ENCODE measurements at places on chromosomes 16 and 17.

GRCh38 chr16:30185683-30186421, 2.5 kb downstream of the CORO1A start:
- DNase-seq = no peak

DNA sequence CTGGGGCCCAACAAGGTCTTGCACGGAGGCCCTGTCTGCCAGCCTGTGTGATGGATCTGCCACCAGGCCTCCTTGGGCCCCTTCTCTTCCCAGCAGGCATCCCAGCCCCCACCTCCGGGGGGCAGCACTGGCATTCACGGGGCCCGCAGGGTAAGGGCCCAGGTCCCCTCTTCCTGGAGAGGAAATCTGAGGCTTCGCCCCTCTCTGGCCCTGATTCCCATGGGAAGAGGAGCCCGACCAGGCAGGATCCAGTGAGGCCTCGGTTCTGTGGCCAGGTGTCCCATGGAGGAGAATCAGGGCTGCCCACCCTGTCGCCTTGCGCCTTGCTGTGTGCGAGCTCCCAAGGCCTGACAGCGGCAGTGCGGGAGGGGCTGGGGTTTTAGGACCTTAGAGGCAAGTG, 48.4 kb downstream of the PDPK1 start:
- no peak for DNase-seq

DNA sequence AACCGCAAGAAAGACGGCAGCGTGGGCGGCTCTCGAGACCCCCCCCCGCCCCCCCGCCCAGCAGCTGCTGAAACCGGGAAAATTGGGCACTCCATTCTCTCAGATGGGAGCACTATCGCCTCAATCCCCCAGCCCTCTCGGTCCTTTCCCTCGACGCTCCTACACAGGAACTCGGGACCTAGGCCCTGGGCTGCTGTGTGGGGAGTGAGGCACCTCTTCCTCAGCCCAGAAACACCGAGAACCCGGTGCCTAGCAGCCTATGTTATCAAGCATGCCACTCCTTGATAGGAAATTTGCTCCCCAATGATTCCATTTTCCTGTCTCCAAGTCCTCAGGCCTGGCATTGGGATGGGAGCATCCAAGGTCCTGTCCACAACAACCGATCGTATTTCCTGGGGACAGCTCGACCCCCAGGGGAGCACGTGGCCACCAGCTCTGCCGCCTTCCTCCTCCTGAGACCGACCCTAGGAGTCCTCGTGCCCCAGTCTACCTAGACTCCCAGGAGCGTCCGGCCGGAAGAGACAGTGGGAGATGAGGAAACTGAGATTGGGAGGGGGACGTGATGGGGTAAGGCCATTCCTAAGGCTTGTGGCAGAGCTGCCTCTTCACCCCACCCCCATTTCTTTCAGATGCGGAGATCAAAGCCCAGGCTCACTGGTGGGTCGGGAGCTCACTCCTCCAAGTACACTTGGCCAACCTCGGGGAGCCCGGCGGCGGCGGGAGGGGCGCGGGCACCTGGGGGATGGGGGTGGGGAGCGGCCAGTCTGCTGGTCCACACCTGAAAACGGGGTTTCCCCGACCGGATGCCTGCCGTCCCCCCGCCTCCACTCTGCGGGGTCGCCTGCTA, 17.5 kb upstream of the CBX8 start:
- DNase-seq = no peak

DNA sequence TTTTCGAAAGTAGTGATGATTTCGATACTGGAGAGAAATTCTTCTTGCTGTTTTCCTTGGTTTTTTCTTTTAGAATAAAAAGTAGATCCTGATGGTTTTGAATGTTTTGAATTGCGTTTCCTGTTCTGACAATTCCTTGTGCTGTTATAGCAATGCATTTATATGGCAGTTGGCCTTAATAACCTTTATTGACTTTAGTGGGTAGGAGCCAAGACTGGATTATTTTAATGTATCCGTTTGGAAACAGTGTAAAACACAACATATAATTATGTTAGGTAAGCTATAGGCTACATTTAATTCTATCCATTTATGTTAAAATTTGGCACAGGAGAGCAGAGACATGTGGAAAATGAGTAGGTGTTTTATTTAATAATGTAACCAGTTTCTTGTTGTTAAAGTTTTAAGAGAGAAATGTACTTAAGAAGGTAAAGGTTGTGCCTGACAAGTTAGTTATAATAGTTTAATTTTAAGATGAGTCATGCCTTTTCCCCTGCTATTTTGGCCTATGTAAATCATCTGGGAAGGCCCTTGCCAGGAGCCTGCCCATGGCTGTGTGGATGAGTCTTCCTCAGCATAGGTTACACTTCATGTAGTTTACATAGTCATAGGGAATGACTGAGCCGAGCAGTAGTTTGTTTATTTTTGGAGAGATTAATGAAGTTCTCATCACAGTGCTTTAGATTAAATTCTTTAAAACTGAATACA, 189.9 kb downstream of the FTO start:
- peak; percentile 92 for DNase-seq

DNA sequence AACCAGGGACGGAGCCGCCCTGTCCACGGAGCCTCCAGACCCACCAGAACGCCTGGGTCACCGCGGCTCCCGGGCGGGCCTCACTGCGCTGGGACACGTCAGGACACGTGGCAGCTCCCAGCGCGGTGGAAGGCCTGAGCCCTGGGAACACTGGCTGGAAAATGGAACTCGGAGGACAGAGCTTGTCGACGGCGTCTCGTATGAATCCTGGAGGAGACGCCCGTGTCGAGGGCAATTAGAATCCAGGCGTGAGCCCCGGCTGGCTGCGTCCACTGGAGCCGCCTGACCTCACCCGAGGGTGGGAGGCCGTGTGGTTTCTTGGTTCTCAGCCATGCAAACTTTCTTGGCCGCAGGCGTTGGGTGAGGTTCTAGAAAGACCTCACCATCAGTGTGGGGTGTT, 173.9 kb downstream of the LAT start:
- no peak for DNase-seq

DNA sequence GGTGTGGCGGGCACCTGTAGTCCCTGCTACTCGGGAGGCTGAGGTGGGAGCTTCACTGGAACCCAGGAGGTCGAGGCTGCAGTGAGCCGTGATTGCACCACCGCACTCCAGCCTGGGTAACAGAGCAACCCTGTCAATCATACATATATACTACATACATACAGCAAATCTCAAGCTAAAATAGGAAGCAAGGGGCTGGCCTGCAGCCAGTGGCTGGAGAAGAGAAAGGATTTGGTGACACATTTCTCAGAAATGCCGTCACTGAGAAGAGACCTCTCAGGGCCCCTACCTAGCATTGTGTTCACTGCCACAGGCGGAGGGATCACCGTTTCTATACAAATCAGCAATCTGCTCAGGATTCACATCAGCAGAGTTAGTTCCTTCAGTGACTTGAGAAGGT, 16.9 kb downstream of the NARF start:
- DNase-seq = peak; percentile 61

GRCh38 chr17:81054881-81055370, 20.0 kb downstream of the BAIAP2 start:
- no peak for DNase-seq

Data from fibroblast of skin of right biceps (primary cell).